ENCODE measurements at places on chromosomes 12 and 14. TPM values are rescaled to one million over a fixed set of nuclear protein-coding genes. Genes with fewer than 3 reads are reported as not detected.
A peak's percentile ranks its signal among the peaks of the same experiment; 100 is the strongest.

The SYCP3 gene
- 0.34 TPM for total RNA-seq

DNA sequence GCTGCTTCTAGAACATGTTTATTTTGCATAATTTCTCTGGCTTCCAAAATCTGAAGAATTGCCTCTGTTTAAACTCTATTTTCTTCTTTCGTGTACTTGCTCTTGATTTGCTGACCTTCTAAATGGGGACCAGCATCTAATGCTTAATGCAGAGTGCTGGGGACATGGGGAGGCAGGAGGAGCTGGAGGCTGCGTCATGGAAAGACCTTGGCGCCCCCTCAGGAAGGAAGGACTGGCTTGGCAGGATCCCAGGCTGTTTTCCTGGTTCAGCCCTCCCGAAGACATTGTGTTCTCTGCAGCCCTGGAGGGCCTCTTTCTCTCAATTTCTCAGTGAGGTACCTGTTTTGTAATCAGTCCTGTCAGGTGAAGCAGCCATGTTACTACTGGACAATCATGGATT lies 5.5 kb downstream of the PRKCH start:
- DNase-seq = no peak

DNA sequence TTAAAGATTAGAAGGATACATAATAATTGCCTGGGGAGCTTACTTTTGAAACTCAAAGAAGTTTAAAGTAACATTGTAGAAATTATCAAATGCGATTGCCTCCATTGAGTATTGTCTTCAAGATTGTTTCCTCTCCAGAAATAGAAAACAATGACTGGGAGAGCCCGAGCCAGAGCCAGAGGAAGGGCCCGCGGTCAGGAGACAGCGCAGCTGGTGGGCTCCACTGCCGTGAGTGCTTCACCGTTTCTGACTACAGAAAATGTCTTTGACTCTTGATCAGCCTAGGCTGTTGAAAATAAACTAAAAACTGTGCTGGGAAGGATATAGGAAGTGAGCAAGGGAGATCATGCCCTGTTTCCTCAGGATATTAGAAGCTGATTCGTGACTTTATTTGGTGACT lies 4.8 kb downstream of the PIWIL1 start:
- DNase-seq = no peak

DNA sequence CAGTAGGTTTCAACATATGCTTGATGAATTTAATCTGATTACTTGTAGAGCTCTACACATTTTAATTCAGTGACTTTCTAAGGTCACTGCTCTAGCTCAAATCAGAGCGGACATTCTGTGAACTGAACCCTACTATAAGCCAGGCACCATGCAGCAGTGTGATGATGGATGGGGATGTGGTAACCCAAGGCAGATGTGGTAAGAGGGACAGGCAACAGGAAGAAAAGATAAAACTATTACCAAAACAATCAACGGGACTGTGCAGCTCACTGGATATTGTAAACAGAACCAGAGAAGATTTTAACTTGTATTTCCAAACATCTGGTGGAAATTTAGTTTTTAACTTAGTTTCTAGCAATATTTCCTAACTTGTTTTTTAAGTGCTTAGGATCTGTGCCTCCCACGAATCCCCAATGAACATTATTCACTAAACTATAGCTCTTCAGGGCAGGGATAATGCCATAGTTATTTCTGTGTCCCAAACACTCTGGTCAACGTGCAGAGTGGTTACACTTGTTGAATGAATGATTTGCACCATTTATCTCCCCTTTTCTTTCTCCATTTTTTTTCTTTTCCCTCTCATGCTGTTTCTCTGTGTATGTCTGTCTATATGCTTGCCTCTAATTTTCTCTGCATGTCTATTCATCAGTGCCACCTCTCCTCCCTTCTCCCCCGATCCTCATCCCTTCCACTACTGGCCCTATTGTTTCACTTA lies 3.0 kb downstream of the ERO1A start:
- peak; percentile 10 for DNase-seq

DNA sequence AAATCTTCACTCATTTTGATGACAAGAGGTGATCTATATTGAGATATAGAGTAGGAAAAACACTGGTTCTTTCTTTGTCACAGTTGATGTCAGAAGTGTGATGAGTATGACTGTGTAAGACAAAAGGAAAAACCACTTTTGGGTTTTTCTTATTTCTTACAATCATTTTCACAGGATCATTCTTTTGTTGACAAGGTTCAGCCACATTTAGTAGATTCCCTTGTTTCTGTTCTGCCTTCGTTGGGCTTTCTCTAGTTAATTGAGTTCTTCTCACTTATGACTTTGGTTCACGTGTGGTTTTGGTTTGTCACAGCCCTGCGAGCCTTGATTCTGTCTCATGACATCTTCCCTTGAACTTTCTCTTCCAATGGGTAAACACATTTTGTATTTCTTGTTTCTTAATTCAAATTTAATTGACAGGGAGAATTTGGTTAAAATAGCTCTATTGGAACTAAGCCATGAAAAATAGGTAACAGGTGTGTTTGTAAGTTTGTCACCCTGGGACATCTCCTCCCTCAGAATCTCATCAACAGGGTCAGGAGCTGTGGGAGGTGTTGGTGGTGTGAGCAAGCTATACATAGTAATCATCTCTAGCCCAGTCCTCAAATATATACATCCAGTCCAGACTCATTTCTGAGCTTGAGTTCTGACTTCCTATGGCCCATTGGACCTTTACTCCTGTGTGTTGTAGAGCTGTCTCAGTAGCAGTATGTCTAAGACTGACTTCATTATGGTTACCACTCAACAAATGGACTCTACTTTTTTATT lies 255.3 kb downstream of the BMP4 start:
- DNase-seq = no peak

DNA sequence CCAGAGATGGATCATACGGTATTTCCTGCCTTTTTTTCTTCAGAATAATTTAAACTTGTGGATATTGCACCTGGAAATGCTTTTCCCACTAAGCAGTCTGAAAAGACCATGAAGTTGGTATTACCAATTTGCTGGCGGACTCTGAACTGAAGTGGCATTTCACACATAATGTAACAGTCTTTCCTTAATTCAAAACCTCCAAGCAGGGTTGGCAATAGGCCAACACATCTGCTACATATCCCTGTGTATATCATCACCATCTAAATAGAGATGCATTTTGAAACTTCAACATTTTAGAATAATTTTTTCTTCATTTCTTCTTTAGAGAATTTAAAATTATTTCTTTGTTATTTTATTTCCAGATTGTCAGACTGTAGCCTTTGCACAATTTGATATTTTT lies 100.5 kb downstream of the TSPAN8 start:
- DNase-seq = no peak

The TSPAN19 gene
- not detected for total RNA-seq

The NUAK1 gene
- not detected for total RNA-seq

The SLC8A3 gene
- total RNA-seq = not detected
